EH (cell line): ENCODE measurements at places on chromosomes 13 and 19.

- no peak for DNase-seq
These were observed 68.3 kb downstream of the ZNF431 start for GRCh38 chr19:21210037-21210621.

- DNase-seq, result no peak
These were observed 97.9 kb downstream of the UGGT2 start for GRCh38 chr13:95955255-95955654.

DNA sequence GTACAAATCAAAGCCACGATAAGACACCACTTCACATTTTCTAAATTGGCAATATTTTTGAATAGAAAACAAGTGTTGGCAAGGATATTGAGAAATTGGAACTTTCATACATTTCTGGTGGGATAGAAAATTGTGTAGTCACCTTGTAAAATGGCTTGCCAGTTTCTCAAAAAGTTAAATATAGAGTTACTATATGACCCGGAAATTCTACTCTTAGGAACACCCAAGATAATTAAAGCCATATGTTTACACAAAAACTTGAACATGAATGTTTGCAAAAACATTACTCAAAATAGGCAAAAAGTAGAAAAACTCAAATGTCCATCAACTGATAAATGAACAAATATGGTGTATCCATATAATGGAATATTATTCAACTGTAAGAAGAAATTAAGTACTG, 552.5 kb downstream of the TBC1D4 start:
- peak; percentile 14 for DNase-seq

DNA sequence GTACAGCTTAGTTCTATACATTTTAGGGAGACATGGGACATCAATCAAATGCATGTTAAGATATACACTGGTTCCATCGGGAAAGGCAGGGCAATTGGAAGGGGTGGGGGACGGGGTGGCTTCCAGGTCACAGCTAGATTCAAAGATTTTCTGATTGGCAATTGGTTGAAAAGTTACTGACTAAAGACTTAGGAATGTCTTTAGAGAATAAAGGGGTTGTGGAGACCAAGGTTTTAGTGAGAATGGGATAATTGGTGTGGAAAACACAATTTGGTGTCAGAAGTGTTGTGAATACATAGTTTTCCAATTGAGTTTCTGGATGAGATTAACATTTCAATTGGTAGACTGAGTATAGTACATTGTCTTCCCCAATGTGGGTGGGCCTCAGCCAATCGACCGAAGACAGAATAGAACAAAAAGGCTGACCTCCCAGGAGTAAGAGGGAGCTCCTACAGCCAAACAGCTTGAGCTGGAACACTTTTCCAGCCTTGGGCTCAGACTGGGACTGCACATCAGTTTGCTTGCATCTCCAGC, 988 bp upstream of the CCDC169 start:
- DNase-seq, result no peak

DNA sequence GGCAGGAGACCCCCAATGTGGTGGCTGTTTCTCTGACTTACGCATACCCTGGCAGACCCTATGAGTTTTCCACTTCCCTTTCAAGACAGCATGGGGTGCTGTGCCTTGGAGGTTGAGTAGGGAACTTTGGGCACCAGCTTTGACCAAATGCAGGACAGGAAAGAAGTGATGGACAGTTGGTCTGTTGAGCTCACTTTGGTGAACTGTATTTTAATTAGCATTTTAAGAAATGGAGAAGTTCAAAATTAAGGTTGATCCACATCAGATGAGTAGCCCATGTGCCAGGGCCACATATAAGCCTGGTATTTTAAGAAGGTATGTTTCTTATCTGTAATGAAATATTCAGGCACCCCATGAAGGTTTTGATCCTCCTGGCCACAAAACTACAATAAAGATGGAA, 46.1 kb upstream of the RAP2A start:
- no peak for DNase-seq

DNA sequence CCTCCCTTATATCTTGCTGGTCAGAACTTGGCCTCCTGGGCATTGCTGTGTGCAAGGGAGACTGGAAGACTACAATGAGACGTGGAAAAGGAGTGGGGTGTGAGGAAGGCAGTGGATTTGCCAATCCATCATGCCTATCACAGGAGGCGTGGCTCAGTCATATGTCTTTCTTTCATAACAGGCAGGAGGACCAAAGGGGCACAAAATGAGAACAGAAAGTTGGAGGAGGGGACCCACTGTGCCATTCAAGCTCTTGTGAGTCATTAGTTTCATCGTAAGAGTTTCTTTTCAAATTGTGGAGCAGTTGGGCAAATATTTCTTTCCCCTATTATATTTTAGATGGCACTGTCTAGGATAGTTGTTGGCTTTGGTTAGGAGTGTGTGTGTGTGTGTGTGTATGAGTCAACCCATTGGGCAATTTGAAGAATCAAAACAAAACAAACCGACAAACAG, 471.5 kb downstream of the TSHZ3 start:
- no peak for DNase-seq

DNA sequence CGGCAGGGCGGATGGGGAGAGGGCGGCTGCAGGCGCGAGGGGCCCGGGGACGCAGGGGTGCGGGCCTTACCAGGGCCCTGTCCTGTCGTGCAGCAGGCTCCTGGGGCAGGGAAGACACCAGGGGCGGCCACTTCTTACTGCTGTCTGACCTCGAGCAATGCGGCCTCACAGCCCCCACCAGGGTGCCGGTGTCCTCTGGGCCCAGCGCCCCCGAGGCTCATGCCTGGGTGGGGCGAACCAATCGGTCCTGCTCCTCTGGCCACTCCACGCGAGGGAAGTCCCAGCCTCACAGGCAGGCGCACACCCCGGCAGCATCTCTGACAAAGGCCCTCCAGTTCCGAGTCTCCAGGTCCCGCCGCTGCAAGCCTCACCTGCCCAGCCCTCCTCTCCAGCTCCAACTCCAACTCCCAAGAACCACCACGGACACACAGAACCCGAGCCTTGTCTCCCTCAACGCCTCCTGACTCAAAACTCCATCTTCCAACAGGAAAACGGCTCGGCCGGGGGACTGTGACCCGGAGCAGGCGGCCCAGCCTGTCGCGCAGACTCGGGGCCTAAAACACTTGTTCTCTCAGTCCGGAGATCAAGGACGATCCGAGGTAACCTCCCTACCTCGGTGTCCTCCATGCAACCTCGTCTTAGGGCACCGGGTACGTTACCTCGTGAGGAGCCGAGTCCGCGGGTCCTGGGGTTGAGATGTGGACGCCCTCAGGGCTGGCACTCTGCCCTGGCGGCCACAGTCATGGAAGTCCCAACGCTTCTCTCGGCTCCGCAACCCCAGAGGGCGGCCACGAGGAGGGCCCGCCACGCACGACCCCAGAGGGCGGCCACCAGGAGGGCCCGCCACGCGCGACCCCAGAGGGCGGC, 6.5 kb downstream of the FGF22 start:
- DNase-seq, result no peak

DNA sequence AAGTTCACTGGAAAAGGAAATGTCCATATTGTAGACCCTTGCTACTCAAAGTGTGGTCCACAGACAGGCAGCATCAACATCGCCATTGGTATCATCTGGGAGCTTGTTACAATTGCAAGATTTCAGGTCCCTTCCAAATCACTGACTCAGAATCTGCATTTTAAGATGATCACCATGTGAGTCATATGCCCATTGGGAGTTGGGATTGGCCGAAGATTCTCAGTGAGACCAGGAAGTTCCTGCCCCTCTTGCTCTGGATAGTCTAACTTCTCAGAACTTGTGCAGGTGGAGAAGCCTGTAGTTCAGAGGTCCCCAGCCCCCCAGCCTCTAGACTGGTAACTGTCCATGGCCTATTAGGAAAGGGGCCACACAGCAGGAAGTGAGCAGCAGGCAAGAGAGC, 48.9 kb upstream of the URAD start:
- peak; percentile 58 for DNase-seq

- DNase-seq, result no peak
These were observed 151.1 kb downstream of the SIPA1L3 start for GRCh38 chr19:38057959-38058690.

GRCh38 chr19:5966215-5966614, 11.7 kb downstream of the RANBP3 start:
- DNase-seq, result no peak

GRCh38 chr19:46639358-46640182, 3.6 kb upstream of the GNG8 start:
- DNase-seq, result peak; percentile 86

GRCh38 chr13:102814025-102814607, 15.2 kb downstream of the BIVM start:
- DNase-seq, result no peak
